ENCODE measurements at places on chromosomes 11 and 22.

DNA sequence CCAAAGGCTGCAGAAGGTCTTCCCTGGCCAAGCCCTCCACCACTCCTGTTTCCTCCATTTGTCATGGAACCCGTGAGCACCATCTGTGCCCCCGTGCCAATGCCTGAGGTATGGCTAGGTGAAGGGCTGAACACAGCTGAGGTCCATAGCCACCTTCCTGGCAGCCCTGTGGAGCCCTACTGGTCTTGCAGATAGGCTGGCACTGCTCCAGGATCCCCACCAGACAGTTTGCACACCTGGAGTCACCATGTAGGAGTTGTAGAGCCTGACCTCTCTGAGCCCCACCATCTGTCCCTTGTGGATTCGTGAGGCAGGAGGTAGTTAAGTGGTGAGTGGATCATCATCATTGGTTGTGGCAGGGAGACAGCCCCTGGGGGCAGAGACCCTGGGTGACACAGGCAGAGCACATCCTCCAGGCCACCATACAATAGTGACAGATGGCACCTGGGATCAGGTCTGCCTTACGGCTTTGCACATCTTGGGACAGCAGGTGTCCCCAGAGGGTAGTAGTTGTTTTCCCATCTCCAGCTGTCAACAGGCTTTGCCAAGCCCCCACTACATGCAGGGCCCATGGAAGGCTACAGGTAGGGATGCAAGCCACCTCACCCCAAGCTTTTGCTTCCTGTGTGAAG is 52.5 kb upstream of the SUSD2 start:
- no peak for DNase-seq

DNA sequence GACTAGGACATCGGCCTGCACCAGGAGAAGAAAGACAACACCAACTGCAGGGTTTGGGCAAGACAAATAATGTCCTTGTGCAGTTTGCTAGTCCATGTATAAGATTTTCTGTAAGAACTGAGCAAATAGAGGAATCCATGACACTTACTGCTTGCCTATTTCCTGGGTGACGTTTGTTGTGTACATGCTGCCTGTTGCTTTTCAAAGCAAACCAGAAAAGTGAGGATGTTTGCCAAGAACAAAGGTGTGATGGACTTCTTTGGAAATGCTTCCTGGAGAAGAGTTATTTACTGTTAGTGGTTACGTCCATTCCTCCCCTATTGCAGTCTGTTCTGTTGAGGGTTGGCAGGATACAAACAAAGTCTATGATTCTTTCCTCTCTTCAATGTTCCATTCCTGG is 126.5 kb downstream of the CASP12 start:
- no peak for DNase-seq

GRCh38 chr11:69984457-69985261 is 93.5 kb upstream of the ANO1 start:
- no peak for DNase-seq

GRCh38 chr22:22031183-22031945 is 48.8 kb upstream of the TOP3B start:
- no peak for DNase-seq

DNA sequence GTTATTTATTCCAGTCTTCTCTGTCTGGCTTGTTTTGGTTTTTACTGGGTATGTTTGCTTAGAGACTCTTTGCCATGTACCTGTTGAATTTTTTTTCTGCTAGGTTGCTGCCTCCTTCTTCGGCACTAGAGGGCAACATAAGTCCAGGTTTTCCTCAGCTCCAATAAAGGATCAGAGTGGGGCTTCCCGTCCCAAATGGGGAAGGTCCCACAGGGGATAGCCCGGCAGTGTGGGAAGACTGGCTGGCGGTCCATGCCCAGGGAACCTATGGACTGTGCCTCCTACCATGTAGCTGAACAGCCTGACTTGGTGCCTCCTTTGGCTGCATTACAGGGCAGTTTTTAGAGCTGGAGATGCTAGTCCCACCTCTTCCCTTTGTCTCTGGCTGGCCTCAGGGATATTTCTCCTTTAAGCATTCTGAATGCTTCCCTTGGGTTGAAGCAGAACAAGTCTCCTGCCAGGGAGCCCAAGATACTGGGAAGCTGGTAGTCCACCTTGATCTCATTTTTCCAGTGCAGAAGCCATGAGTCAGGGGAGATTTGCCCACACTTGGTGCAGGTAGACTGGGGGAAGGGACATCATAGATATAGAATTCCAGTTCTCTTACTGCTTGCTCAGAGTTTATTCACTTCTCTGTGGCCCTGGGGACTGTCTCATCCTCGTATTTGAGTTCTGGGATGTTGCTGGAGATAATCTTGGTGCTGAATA is 60.2 kb downstream of the BRD1 start:
- DNase-seq, result no peak

GRCh38 chr11:112795911-112796649 is 165.1 kb upstream of the NCAM1 start:
- no peak for DNase-seq

DNA sequence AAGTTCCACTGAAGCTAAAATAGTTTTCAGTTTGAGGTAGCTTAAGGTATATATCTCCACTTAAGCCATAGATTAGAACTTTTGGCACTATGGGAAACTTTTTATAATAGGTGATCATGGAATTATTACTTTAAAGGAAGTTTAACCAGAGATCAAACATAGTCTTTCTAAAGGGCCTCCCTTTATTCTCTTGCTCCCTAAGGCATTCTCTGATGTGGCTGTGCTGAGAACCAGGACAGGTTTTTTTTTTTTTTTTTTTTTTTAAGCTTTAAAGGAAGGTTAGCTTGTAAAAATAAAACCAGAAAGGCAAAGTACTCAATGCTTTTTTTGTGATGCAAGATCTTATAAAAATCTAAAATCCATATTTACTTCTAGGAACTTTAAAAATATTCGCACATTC is 2.9 kb upstream of the MRPL48 start:
- DNase-seq, result no peak

DNA sequence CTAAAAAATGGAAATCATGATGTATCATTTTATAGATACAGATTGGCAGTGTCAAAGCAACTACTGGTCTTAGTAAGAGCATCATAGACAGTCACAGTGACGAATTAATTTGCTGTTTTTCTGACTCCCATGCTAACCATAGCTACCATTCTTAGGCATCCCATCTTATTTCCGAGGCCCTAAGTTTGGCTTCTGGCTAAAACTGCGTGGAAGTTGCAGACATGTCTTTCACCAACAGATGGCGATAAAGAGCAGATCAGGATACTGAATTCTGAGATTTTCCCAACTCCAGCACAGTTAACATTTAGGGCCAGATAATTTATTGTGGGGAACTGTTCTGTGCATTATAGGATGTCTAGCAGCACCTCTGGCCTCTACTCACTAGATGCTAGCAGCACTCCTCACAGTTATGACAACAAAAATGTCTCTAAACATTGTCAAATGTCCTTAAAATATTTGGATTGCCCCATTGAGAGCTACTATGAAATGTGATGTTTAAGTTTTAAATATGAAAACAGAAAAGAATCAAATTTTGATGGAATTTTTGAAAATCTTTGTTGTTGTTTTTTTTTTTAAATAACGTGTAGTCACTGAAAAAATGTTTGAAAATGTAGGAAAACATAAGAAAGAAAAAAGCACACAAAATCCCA is 16.3 kb downstream of the OR2AG2 start:
- DNase-seq, result no peak

Measured in fibroblast of skin of left biceps (primary cell).